ENCODE measurements at places on chromosomes 13 and 19.

DNA sequence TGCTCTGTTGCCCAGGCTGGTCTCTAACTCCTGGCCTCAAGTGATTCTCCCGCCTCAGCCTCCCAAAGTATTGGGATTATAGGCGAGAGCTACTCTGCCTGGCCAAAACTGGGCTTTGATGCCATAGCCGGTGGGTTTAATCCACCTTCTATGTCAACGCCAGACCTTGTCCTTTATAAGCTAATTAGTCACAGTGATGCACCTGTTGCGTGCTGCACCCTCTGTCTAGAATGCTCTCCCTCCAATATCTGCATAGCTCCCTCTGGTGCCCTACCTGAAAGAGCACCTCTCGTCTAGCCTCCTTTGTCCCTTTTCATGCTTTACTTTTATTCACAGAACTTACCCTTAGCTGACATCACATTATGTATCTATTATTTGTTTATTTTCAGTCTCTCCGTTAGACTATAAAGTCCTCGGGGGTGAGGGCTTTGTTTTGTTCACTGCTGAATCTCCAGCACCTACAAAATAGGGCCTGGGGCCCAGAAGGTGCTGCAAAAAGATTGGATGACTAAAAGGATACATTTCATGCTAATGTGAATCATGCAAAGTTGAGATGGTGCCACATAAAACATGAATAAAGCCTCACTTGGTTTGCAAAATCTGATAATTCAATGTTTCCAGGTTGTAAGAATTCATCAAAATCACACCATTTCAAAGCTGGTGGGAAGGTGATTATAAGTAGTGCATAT is 148.1 kb downstream of the USP12 start:
- no peak for DNase-seq

DNA sequence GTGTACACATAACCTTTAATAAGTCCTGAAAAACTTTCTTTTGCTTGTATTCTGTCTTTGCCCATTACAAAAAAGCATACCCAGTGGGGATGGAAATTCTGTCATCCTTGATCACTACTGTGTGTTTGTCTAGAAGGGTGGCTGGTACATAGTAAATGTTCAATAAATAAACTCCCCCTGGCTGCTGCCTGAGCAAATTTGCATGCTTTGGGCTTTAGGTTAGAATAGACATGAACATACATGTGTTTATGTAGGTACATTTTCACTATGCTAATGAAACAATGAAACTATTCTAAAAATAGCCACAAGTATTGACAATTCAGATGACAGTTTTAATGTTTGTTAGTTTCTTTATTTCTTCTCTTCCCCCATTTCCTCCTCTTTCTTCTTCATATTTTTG is 36.1 kb downstream of the TNFSF13B start:
- no peak for DNase-seq

GRCh38 chr19:8208922-8209461 is at the start of gene CERS4:
Gene CERS4 (plus strand): TSS chr19:8209370. CDS start chr19:8251077, 41,707 bp downstream.
- DNase-seq = peak; percentile 75

- DNase-seq = no peak
These were observed 117.4 kb downstream of the ESD start for GRCh38 chr13:46679369-46680120.

DNA sequence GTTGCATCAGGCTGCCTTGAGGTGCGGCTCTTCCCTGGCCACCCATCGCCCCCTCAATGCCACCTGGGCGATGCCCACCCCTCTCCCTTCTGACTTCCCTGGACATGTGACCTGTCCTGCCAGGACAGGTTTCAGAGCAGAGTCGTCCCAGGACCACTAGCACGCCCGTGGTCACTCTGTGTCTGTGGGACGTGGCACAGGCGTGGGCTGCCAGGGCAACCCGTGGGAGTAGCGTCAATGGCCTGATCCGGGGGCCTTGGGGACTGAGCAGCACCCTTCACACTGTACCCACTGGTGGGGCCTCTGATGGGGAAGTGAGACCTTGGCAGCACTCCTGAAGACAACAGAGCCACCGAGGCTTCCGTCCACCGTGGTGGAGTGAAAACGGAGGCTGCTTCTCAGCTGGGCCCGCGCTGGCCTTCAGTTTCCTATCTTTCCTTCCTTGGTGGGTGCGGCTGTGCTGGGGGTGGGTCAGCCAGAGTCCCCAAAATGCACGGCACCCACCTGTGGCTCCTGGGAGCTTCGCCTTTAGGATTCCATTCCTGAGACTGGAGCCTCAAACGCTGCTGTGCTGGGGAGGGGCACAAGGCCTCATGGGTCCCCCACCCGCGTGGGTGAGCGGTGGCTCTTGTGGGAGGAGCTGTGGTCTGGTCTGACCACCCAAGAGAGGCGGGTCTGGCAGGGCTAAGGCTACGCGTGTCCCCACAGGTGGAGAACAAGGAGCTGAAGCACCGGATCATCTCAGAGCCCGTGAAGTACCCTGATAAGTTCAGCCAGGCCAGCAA is 26.7 kb upstream of the TMEM255B start:
- DNase-seq = no peak

GRCh38 chr13:112134391-112135075 is 67.6 kb downstream of the SOX1 start:
- DNase-seq = no peak

GRCh38 chr19:35750167-35750566 is 1.8 kb downstream of the LIN37 start:
- DNase-seq = no peak

DNA sequence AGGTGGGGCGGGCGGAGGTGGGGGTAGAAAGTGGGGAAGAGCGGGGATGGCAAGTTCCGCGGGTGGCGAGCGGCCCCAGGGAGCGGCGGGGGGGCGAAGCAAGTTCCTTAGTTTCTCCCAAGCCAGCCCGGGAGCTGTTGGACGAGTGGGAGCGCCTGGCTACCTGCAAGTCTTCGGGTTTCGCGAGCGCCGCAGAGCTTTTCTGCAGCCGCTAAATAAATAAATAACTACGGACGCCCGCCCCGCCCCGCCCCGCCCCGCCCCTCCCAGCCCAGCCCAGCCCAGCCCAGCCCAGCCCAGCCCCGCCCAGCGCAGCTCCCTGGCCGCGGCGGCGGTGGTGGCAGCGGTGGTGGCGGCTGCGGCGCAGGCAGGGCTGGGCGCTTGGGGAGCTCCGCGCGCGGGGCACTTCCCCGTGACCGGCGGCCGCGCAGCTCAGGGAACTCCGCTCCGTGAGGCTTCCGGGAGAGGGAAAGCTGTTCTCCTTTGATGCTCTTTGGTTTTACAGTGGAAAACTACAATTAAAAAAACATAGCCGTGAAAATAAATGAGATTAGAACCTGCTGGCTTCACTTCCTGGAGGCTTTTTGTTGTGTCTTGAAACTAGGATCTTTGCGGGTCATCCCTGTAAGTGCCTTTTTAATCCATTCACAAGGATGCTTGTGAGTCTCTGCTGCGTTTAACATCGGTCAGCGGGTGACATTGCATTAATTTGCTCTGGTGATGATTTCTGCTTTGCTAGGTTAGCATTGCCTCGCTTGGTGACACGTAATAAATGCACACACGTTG is at the start of gene UBE2L5:
Gene UBE2L5 (plus strand): TSS at position 440 of the 786 bp plus-strand sequence. CDS start 5,498 bp downstream, outside the sequence.
- peak; percentile 62 for DNase-seq

- DNase-seq = no peak
These were observed 361.6 kb downstream of the RBM26 start for GRCh38 chr13:79044415-79044814.

DNA sequence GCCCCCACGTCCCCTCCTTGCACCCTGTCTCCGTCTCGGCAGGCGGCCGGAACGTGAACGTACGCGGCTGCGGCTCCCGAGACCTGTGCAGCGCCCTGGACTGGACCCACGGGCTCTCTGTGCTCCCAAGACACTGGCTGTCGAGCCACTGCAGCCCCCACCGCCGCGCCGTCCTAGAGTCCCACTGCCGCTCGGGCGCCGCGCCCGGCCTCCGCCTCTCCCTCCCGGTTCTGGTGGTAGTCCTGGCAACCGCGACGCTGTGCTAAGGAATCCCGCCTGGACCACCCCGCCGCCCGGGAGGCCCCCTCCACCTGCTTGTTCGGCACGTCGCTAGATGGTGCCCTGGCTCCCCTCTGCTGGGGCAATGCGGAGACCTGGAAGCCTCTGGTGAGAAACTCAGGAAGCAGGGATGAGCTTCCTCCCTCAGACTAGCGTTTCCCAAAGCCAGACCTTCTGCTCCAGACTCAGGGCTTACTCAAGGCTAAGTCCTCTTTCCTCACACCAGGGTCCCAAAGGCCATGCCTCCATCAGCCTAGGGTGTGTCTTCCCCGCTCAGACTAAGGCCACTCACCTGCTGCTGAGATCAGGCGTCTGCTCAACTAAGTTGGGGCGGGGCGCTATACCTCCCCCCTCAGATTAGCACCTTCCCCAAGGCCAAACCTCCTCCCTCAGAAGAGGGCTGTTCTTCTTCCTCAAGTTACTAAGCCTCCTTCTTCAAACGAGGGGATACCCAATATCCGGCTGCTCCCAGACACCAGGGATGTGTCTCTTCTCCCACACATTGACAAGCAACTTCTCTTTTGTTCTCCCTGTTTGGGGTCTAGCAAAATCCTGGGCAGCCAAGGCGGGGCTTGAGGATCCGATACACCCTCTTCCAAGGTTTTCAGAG is 16.1 kb upstream of the IRGC start:
- DNase-seq = peak; percentile 52

DNA sequence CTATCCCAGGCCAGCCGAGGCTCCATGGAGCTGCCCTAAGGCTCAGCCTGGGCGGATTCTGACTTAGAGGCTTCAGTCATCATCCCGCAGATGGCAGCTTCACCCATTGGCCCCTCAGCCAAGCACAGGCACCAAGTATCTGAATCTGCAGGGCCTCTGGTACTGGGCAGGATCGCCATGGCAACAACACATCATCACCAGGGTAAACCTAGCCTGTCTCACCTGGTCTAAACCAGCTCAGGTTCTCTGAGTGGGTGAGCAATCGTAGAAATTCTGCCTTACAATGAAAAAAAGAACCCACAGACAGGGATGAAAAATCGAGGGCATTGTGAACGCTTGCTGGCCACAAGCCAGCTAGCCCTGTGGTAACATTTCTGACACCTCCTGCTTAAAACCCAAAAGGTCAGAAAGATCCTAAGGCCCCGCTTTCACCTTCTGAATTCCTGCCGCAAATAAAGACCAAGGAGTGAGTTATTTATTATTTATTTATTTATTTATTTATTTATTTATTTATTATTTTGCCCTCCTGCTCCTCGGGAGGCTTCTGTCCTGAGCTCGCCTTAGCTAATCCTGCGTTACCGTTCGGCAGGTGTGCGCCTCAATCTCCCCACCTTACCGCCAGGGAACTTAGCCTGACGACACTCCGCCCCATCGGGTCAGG is 12.0 kb upstream of the CEACAM21 start:
- DNase-seq = no peak

DNA sequence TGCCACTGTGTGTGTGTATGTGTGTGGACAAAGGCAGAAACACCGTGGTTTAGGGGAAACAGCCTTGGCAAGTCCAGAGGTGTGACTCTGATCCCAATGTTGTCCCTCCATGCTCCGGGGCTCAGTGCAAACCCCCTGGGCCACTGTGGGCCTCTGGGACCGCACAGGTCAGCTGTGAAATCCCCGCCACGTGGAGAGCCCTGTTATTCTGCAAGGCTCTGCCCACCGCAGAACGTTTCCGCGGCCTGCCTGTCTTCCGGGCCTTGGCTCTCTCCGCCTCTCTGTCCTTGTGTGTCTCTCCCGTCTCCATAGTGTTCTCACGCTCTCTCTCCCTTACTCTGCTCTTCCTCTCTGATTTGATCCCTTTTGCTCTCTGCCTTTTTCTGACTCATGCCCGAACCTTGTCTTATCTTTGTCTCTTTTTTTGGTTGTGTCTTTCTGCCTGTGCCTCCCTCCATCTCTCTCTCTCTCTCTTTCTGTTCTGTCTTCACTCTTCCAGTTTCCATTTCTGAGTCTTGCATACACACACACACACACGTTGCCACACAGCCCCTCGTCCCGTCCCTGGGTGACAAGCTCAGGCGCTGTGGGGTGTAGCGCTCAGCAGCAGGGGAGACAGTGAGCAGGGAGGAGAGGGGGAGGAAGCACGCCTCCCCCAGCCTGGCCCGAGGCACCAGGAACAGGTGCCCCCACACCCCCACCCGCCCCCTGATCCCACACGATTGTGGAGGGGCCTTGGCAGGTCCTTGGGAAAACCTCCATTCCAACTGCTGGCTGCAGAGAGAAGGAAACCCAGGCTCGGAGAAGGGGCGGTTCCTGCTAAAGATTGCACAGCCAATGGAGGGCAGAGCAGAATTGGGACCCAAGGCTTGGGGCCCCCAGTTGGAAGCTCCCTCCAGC is 3.0 kb downstream of the TTYH1 start:
- no peak for DNase-seq
